Left ventricle myocardium superior (tissue), 1 donor: ENCODE measurements at places on chromosomes 6 and 20. TPM values are rescaled to one million over a fixed set of nuclear protein-coding genes. Genes with fewer than 3 reads are reported as not detected.

- no peak for DNase-seq
Observed at GRCh38 chr20:6920991-6921613, 153.6 kb downstream of the BMP2 start.

DNA sequence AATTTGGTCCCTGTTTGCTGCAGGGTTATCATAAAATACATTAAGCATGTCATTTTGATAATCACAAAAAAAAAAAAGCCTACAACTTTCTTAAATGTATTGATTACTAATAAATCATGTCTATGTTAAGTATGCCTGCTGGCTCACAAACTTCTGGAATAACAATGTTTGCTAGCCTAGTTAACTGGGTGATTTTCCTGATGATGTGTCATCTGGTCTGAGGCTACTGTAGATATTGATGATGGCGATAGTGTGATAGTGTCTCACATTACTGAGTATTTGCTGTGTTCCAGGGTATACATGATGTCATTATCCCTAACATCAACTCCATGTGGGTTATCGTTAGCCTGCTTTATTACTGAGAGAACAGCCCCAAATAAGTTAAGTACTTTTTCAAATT, 86.2 kb upstream of the VSTM2L start:
- DNase-seq = no peak

- no peak for DNase-seq
Observed at GRCh38 chr20:53535878-53536277, 57.8 kb downstream of the ZNF217 start.

GRCh38 chr6:53263917-53264316, 84.8 kb downstream of the ELOVL5 start:
- DNase-seq = no peak

DNA sequence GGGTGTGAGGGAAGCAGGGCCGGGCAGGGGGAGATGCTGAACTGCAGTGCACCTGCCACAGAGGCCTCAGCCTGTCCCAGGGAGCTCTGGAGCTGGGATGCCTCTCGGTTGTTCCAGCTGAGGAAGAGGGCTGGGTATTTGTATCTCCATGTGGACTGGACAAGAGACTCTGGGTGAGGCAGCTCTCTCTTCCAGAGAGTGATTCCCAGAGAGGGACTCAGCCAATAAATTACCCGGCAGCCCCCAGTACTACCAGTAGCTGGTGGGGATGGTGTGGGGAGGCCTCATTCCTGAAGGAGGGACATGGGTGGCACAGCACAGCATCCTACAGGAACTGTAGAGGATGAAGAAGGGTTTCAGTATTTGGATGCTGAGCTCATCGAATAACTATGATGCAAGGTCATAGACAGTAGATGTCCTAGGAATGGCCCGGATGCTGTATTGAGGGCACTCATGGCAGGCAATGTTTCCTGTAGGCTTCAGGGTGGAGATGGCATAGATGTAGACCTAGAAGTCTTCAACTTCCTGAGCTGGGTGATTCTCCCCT, 1.4 kb downstream of the FGD2 start:
- no peak for DNase-seq

DNA sequence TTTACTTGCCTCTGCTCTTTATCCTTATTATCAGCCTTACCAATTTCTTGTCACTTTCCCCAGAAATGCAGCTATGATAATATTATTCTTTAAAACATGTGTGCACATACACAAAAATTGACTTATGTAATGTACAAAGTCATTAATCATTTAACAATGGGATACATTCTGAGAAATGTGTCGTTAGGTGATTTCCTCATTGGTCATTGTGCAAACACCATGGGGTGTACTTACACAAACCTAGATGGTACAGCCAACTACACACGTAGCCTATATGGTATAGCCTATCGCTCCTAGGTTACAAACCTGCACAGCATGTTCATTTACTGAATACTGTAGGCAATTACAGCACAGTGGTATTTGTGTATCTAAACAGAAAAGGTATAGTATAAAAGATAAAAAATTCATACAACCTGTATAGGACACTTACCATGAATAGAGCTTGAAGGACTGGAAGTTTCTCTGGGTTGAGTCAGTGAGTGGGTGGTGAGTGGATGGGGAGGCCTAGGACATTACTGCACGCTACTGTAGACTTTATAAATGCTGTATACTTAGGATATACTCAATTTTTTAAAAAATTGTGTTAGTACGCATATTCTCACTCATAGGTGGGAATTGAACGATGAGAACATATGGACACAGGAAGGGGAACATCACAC, 56.9 kb downstream of the HIVEP1 start:
- DNase-seq = no peak

GRCh38 chr6:97465877-97466561, 183.0 kb upstream of the MMS22L start:
- DNase-seq = no peak

- no peak for DNase-seq
Observed at GRCh38 chr20:53582574-53583351, 10.9 kb downstream of the ZNF217 start.

GRCh38 chr20:53922901-53923314, 147.5 kb downstream of the BCAS1 start:
- no peak for DNase-seq

- DNase-seq = no peak
Observed at GRCh38 chr6:130825772-130826441, 1.3 kb upstream of the SMLR1 start.

DNA sequence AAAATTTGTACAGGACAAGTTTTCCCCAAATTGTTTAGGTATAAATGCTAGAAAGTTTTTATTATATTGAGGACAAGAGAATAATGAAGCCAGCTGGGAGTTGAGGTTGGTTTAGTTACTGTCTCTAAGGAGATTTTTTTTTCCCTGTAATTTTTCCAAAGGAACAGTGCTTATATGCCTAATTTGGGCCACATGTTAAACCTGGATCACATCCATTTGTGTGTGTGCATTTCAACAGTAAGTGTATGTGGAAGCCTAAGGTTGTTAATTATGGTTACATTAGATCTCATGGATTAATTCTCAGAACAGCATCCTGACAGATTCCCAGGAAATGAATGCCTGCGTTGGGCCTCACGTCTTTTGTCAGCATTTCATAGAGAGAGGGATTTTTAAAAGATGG, 4.5 kb downstream of the IGF2R start:
- no peak for DNase-seq

GRCh38 chr6:41200901-41201763, at the start of gene TREML2:
Gene TREML2, minus strand, starts transcription at chr6:41201149. Its CDS starts 141 bp downstream, at chr6:41201008.
- no peak for DNase-seq

- DNase-seq = no peak
Observed at GRCh38 chr6:115091461-115091860, 748.6 kb upstream of the HS3ST5 start.

Gene TLDC2
- not detected for total RNA-seq

Gene MEI4
- total RNA-seq = 0.32 TPM
